ENCODE measurements at places on chromosomes 7 and 10.

DNA sequence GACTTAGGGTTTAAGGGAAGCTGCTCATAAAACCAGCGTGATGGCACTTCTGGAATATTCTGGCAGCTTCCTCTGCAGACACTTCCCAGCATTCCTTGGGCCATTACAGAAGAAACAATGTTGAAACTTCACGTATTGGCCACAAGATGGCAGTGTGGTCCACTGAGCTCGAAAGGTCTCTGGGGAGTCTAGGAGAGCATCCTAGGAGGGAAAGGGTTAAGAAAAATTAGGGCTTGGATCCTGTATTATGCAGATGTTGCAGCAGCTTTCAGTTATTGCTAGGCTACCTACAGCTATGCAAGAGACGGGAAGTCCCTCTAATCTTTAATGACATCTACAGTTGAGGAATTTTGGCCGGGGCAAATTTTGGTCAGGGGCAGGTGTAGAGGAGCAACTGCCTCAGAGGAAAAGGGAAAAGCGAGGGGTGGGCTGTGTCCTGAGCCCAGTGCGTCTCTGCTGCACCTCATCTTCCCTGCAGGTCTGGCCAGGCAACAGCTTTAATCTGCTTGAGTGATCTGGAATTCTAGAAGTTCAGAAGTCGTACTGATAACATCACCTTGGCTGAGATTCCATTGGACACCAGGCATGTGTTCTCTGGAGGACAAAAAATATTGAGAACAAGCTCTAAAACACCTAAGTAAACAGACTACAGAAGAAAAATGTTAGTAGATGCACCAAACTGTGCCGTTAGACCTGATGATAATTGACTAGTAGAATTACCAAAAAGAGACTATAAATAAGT, 220.8 kb upstream of the PRSS58 start:
- DNase-seq: peak; percentile 42

GRCh38 chr10:114384181-114384580, 20.1 kb downstream of the AFAP1L2 start:
- no peak for DNase-seq

GRCh38 chr10:101780818-101781654, 2.2 kb downstream of the NPM3 start:
- peak; percentile 67 for DNase-seq

- no peak for DNase-seq
Observed at GRCh38 chr10:79024720-79025198, 44.0 kb upstream of the ZMIZ1 start.

DNA sequence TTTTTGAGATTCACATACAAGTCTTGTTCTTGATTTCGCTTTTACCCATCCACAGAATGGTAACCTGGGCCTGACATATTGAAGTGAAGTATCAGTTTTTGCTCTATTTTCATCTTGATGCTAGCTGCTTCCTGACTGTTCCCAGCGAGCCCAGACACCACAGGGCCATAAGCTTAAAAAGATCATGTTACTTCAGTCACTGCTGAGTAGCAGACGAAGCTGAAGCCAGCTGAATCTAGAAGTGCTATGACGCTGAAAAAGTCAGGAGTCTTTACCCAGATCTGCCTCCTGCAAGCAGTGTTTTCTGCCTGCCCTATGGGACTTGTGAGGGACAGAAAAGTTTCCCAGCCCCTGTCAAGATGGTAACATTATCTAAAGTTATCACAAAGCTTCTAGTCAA, 2.7 kb upstream of the PRXL2A start:
- no peak for DNase-seq

DNA sequence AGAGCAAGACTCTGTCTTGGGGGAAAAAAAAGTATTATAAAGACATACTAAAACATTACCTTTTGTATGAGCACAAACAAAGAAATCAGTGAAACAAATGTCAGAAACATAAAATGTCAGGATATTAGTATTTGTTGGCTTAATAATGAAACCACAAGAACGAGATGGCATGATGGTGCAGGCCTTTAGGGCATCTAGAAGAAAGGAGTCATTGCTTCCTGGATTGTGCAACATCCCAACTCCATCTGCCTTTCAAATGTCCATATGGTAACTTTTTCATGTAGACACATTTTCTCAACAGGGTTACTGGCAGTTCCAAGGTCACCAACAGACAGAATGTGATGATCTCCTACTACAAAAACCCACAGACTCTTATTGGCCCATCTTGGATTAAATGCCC, 96.6 kb downstream of the ZNF248 start:
- DNase-seq: no peak

DNA sequence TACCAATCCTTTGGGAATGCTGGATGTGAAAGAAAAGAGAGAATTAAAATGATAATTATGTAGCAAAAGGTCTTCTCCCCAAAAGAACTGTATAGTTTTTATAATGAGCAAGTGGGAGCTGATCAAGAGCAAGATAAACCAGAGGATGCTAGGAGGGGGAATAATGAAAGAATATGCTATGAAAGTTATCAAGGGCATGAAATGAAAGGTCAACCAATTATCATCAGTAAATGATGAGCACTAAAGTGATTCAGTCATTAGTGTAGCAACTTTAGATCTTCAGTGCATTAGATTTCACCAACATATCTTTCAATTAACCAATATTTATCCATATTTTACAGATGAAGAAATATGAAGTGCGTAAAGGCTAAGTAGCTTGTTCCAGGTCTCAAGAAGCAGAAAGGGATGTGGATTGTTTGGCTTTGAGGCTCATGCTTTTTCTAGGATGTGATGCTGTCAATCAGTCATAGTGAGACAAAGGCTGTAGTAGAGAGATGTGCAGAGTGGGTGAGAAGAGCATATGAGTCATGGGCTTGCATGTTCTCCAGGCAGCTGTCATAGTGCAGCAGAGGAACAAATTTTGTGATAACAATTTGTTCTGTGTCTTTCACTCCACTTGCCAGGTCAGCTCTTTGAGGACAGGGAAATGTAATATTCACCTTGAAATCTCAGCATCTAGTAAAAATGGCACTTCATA, 5.7 kb upstream of the OR2F2 start:
- no peak for DNase-seq

DNA sequence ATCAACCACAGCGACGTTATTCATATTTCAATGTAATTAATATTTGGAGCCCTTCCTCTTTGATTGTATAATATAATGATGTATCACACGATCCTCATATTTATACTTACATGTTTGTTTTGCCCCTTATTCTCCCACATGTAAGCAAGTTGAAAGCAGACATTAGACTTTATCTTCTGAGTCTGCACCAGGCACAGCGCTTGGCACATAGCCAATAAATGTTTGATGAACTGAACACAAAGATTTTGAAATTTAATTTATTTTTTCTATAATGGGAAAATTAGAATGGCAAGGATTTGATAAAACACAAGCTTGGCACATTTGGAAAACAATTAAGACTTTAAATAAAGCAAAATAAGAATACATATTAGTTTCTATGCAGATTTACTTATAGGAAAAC, 31.6 kb downstream of the ZFAND4 start:
- DNase-seq: no peak

DNA sequence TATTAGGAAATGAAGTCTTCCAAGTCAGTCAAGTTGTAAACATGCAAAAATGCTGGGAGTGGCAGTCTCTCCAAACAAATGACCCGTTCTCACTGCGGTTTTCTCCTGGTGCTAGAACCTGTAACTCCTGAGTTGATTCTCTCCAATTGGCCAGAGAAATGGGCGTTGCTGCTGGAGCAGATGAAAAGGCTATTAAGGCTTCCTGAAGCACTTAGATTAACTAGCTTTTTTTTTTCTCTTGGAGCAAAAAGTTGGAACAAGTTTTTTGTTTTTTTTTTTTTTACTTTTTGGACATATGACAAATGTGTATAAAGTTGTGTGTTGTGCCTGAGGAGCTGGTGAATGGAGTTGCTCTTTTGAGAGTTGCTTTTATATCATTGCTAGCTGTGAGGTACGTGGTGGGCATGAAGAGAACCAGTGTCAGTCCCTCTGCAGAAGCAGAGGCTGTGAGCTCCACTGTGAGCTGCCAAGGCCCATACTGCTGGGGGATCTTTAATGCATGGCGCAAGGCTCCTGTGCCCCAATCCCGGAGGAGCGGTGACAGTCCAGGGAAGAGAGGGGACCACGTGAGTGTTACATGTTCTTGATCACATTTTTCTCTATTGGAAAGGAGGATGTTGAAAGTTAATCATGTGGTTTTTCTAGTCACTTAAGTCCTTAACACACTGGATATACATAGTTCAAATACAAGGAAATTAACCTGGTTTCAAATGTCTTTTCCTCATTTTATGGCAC, 393.6 kb upstream of the GALNT17 start:
- DNase-seq: no peak

DNA sequence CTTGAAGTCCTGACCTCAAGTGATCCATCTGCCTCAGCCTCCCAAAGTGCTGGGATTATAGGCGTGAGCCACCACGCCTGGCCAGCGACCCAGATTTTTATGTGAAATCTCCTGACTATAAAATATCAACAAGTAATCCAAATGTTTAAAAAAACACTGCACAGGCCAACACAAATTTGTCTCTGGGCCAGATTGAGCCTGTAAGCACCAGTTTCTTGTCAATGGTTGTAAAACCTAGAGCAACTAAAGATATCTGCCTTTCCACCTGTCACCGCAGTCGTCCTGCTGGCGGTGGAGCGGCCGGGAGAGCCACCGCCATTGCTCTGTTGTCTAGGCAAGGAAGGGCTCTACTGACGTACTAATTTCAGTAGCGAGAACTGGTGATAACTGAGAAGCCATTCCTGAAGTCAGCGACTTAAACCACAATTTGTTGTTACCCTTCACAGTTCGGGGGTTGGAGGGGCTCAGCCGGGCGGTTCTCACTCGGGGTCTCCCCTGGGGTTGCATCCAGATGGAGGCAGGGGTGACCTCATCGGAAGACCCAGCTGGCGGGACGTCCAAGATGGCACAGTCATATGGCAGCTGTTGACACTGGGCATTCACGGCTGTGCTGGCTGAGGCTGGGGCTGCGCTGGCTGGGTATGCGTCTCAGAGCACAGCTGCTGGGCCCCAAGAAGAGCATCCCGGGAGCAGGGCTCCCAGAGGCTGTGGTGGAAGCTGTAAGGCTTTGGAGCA, 55.2 kb upstream of the PDGFA start:
- DNase-seq: no peak

- no peak for DNase-seq
Observed at GRCh38 chr10:114623661-114624294, 34.3 kb downstream of the ABLIM1 start.

GRCh38 chr7:91465595-91466061, 201.4 kb downstream of the FZD1 start:
- no peak for DNase-seq

DNA sequence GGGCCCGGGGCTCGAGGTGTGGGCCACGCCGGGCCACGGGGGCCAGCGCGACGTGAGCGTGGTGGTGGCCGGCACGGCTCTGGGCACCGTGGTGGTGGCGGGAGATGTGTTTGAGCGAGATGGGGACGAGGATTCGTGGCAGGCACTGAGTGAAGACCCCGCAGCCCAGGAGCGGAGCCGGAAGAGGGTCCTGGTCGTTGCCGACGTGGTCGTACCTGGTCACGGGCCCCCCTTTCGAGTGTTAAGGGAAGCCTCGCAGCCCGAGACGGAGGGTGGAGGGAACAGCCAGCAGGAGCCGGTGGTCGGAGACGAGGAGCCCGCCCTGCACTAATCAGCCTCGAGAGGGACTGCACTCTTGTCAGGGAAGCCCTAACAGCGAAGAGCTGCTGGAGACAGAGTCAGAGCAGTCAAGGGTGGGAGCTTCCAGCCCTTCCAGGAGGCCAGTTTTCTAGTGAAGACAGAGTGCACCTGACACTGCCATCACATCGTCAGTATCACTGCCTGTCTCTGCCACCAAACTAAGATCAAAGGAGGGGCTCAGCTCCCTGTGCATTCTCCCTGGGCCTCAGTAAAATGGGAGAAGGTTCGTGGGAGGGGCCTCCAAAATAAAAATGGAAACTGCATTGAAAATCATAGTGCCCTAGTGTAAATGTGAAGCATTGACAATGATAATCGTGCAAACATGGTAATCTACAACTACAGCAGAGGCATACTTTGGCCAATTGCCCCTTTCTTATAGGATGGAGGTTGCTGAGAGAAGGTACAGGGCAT, 1.3 kb downstream of the MBLAC1 start:
- peak; percentile 66 for DNase-seq

DNA sequence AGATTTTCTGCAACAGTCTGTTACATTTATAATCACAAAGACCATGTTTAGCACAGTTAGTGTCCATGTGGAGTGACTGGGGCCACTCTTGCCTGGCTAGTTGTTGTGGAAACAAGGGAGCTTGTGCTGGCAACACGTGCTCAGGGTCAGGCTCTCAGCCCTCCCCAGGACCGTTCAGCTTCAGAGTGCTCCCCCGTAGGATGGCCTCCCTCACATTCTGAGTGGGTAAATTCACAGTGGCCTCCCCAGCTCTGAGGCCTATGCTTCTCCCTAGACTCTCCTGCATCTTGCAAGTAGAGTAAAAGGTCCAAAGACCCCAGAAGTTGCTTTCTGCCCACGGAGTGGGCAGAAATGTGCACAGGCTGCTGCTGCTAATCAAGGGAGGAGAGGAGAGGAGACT, 122.3 kb downstream of the ADCY1 start:
- no peak for DNase-seq

DNA sequence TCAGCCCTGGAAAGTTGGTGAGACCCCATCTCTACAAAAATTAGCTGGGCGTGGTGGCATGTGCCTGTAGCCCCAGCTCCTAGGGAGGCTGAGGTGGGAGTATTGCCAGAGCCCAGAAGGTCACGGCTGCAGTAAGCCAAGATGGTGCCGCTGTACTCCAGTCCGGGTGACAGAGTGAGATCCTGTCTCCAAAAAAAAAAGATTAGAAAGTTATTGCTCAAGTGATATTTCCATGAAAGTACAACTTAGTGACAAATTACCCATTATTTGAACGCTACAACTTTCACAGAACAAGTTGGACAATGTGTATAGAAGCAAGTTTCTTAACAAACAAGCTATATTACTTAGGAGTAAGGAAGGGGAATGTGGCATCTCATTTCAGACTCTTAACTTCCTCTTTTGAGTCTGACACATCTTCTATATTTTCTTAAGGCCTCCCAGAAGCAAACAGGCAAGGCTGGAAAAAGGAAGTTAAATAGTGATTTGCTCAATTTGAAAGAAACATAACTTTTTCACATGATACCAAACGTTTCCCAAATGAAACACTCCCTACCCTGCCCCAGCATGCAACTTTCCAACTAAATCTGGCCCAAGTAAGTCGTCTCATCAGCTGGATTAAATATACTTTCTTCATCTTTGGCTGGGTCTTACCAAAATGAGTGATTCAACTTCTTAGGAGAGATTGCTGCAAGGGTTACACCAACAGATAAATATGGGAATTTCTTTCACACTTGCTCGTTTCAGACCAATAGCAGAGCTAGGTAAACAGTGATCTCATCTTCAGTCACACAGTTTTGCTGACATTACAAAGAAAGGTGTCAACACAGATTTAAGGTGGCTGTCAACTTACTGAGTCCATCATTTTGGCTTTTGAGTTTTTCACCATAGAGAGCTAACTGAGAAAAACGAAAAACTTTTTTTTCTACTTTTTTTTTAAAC, 66.3 kb upstream of the KLF6 start:
- peak; percentile 51 for DNase-seq

- DNase-seq: no peak
Observed at GRCh38 chr7:9600974-9601373, 1167.6 kb downstream of the NXPH1 start.

- no peak for DNase-seq
Observed at GRCh38 chr7:147047696-147048095, 931.1 kb downstream of the CNTNAP2 start.

GRCh38 chr7:37901890-37902524, 14.6 kb downstream of the SFRP4 start:
- no peak for DNase-seq

Measured in RPMI8226 (cell line).